ENCODE measurements at places on chromosomes 16 and 17.

GRCh38 chr16:46620266-46621005 lies 743 bp downstream of the SHCBP1 start:
- DNase-seq: peak; percentile 18

DNA sequence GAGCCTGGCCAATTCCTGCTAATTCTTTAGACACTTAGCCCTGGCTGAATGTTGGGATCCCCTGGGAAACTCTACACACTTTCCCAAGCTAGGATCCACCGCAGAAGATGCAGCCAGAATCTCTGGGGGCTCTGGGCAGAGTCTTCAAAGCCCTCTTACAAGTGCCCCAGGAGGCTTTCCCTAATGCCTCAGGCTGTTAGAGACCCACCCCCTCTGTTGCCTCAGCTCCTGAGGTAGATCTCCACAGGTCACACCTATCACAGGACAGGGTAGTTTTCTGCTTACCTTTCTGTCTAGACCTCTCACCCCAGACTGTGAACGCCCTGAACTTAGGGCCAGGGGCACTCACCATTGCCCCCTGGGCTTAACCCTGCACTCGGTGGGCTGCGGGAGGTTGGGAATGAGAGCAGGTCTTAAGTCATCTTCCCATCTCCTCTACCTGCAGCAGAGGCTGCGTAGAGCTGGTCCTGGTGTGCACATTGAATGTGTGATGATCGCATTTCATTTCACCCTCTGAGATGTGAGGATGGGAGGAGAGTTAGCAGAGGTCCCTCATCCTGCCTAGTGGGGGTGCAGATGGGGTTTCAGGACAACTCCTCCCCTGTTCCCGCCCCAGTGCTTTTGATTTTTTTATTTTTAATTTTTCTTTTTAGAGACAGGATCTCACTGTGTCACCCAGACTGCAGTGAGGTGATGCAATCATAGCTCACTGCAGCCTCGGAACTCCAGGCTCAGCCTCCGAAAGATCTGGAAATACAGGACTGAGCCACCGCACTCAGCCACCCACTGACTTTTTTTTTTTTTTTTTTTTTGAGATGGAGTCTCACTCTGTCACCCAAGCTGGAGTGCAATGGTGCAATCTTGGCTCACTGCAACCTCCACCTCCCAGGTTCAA lies 89.0 kb upstream of the LHX1 start:
- no peak for DNase-seq

DNA sequence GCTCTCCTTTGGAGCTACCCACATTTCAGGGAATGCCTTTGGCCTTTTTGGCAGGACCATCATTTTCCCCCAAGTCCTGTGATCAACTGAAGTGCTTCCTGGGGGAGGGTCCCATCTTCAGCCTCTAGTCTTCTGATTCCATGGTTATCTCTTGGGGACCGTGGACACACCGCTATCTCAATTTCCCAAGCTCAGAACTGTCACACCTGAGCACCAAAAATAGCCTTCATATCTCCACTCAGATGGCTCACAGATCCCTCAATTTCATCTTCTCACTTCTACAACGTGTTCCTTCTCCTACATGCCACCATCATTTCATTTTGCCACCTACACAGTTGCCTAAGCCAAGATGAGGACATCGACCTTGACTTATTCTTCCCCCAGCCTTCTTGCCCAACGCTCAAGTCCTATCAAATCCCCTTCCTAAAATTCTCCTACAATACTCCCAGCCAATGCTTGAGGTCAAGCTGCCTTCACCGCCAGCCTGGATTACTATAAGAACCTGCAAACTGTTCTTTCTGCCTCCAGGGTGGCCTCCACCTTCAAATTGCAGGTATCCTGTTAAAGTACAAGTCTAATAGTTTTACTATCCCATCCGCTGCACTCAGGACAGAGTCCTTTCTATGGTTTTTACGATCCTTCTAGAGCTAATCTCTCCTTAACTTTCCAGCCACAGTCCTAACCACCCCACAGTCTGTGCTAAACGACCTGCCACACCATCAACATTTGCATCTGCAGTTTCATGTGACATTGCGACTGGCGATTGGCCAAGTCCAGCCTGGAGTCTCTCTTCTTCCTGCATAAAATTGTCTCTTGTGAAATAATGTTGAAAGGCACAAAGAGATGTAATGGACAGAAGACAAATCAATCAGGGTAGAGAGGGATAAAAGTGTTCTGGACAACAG lies 6.2 kb downstream of the ATP6V0D1 start:
- DNase-seq: no peak

GRCh38 chr17:66836063-66837005 lies 1.4 kb downstream of the CACNG5 start:
- no peak for DNase-seq

GRCh38 chr17:78771758-78772382 lies 10.2 kb downstream of the CYTH1 start:
- DNase-seq: no peak

DNA sequence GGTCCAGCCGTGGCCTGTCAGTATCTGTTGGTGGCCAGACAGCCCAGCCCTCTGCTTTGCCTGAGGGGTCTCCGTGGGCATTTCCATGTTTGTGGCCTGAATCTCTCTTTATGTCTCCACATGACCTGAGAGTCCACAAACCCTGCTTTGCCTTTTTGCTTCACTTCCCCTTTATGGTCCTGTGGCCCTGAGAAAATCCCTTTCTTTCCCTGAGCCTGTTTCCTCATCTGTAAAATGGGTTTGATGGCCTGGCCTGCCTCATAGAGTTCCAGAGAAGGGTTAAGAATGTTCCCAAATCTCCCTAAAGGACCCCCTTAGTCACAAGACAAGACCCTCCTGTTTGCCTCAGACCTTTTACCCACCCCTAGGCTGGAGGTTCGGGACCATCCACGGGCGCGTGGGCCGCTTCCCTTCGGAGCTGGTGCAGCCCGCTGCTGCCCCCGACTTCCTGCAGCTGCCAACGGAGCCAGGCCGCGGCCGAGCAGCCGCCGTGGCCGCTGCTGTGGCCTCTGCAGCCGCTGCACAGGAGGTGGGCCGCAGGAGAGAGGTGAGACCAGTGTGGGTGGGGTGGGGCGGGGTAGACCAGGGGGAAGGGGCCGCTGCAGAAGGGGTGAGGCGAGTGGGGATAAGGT lies 26.2 kb upstream of the ALKBH5 start:
- no peak for DNase-seq

DNA sequence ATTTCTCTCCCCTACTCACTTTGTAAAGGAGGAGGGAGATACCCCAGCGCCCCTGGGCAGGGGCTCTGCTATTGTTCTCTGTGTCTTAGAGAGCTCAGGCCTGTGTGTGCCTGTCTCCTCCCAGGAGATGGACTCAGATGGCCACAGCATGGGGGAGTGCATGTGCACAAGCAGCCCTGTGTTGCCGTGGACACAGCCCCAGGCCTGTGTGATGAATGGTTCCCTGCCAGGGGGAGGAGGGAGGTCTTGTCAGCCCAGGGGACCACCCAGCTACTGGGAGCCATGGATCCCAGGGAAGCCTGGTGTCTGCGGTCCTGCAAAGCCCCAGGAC lies 26.3 kb downstream of the GINS2 start:
- DNase-seq: no peak

- no peak for DNase-seq
Measured at GRCh38 chr16:56691885-56692284, 9.6 kb downstream of the MT1X start.

DNA sequence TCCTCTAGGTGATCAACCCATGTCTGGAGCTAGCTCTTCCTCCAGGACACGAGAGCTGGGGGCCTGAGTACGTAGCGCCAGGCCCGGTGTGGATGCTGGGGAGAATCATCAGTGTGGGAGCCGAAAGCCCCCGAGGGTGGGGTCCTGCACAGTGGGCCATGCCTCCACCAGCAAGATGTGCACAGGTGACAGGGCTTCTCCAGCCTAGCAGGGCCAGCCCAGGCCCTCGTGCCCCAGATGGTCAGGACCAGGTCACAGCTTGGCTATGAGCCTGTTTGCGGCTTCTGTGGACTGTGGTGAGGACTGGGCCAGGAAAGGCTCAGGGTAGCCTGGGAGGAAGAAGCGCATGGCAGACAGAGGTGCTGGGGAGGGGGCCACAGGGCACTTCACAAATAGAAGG lies 7.8 kb downstream of the MPG start:
- no peak for DNase-seq

DNA sequence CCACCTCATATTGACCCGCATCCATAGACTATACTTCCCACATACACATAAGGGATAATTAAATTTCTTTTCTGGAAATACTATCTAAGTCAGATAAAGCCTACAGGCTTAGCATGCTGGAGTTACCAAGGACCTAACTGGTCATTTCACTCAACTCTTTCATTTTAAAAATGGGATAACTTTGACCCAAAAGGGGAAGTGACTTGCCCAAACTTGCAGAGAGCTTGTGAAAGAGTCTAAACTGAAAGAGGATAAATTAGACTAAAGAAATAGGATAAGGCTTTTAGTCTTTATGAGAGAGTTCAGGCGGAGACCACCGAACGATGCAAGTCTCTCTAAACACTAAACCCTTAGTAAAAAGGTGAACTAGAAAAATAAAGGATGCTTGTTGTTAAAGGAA lies 3.9 kb upstream of the KRT33A start:
- no peak for DNase-seq

GRCh38 chr16:2366660-2367309 lies 26.3 kb upstream of the ABCA3 start:
- DNase-seq: no peak

DNA sequence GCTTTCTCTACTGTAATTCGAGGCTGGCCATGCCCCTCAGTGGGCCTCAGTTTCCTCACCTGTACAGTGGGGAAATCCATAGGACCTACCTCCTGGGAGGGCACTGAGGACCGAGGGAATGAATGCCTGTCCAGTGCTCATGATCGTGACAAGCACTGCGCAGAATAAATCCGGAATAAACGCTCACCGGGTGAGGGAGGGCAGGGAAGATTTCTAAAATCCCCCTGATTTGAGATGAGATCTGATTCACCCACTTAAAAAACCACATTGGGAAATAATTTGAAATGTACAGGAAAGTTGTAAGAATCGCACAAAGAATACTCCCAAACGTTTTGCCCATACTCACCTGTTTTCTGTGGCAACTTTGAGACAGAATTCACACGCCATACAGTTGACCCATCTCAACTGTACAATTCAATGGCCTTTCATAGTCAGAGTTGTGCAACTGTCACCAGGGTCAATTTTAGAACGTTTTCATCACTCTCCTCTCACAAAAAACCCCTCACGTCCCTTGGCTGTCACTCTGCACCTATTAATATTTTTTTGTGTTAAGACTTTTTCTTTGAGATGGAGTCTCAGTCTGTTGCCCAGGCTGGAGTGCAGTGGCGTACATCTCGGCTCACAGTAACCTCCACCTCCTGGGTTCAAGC lies 49.8 kb downstream of the IRF8 start:
- no peak for DNase-seq

GRCh38 chr17:60602385-60602742 lies 2.4 kb downstream of the PPM1D start:
- peak; percentile 18 for DNase-seq

DNA sequence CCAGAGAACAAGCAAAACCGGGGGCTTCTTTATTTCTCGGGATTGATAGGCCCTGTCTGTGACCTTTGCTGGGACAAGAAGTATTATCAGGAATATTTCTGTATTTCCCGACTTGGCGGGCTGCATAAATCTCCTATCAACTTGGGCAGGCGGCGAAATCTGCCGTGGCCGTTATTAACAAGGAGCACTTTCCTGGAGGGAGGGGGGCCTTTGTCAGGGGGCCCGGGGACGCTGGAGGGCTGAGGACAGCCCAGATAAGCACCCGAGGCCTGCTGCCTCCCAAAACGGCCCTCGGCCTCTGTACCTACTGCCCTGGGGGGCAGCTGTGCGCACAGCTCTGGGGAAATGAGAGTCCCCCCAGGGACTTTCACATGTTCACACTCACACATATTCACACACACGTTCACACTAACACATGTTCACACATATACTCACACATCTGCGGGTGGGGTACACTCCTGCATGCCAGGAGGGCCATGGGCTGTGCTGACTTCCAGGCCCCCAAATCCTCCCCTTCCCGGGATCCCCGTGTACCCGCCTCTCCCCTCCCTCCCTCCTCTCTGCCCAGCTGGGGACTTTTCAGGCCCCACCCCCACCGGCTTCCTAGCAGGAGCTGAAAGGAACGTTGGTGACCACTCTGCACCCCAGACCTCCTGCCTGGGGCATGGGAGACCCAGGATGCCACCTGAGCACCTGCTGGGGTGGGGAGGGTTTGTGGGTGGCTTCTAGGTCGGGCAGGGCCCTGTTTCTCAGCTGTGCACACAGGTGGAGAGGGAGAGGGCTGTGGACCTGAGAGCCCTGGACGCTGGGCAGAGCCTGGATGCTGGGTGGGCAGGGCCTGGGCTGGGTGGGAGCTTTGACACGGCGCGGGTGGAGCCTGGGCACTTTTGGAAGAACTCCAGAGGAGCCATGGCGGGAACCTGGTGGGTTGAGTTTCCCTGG lies 24.3 kb upstream of the GSE1 start:
- no peak for DNase-seq

DNA sequence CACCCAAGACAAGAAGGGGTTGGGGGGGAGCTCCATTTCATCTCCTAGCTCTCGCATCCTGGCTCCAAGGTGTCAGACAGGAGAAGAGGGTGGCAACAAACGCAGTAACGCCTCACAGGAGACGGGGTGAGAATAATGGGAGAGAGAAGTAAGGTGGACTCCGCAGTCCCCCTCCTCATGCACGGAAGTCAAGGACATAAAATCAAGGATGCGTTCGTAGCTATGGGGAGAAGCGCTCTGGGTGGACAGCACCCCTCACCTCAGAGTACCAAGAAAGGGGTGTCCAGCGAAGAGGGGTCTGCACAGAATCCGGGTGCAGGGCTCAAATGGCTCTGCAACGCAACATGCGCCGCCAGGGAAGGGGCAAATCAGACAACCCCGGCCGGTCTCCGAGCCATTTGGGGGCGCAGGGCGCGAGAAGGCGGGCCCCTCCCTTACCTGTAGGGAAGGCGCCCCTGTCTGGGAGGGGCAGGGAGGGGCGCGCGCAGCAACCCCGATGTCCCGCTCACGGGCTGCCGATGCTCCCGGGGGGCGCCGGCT lies 555 bp downstream of the HDAC5 start:
- no peak for DNase-seq

- no peak for DNase-seq
Measured at GRCh38 chr16:87954826-87955225, 3.6 kb downstream of the BANP start.

DNA sequence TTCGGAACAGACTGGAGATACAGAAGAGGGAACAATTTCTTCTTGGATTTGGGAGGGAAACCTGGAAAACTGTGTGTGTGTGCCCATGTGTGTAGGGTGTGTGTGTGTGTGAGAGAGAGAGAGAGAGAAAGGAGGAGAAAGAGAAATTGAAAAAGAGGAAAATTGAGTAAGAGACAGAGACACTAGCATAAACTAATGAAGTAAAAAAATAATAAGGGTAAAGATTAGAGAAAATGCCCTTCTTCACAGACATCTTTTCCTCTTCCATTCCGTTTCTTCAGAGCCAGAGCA lies 13.9 kb upstream of the HOXB2 start:
- no peak for DNase-seq

GRCh38 chr17:9224485-9224884 lies 203.2 kb downstream of the NTN1 start:
- no peak for DNase-seq

GRCh38 chr16:53176434-53176833 lies 121.6 kb downstream of the CHD9 start:
- no peak for DNase-seq

- no peak for DNase-seq
Measured at GRCh38 chr16:79598063-79598347, 2.5 kb downstream of the MAF start.

- peak; percentile 81 for DNase-seq
Measured at GRCh38 chr16:106623-107324, 28.7 kb downstream of the MPG start.

- peak; percentile 31 for DNase-seq
Measured at GRCh38 chr17:80260791-80261158, at the start of gene RNF213. Gene RNF213, plus strand, starts transcription at chr17:80260852. Its CDS starts 2,830 bp downstream, at chr17:80263682.

GRCh38 chr16:30901201-30902028 lies 5.0 kb downstream of the CTF1 start:
- no peak for DNase-seq

- DNase-seq: no peak
Measured at GRCh38 chr16:60407606-60408005, 1628.6 kb downstream of the CDH8 start.

Data from HCEC 1CT (cell line).